Posterior vena cava (tissue), 2 donors: ENCODE measurements at places on chromosomes 3 and 15. TPM values are rescaled to one million over a fixed set of nuclear protein-coding genes. Genes with fewer than 3 reads are reported as not detected.

CELF6 gene
- 0.76 TPM for total RNA-seq

EAF2 gene
- 7.9 TPM for total RNA-seq

LDHAL6B gene
- not detected for total RNA-seq

CCDC13 gene
- 2.7 TPM for total RNA-seq

GPR156 gene
- 0.71 TPM for total RNA-seq

GP5 gene
- total RNA-seq: 0.09 TPM

RTP3 gene
- total RNA-seq: not detected

CHL1 gene
- total RNA-seq: 4.9 TPM

ISL2 gene
- not detected for total RNA-seq

NMD3 gene
- total RNA-seq: 50.0 TPM

FRMD4B gene
- total RNA-seq: 21.5 TPM

COL6A5 gene
- not detected for total RNA-seq

GOLGA6L9 gene
- 2.0 TPM for total RNA-seq

COMMD4 gene
- total RNA-seq: 29.0 TPM

CPLX3 gene
- total RNA-seq: not detected

UBL7 gene
- 25.9 TPM for total RNA-seq

DCUN1D1 gene
- 52.3 TPM for total RNA-seq

SV2B gene
- total RNA-seq: 3.4 TPM

LMAN1L gene
- total RNA-seq: not detected

KLHL40 gene
- total RNA-seq: not detected

FOXB1 gene
- total RNA-seq: not detected

EPHB1 gene
- total RNA-seq: 3.7 TPM

PAK2 gene
- 39.7 TPM for total RNA-seq

SLC9A9 gene
- total RNA-seq: 20.5 TPM

INKA1 gene
- total RNA-seq: 5.6 TPM

CD86 gene
- total RNA-seq: 5.0 TPM

CLDN1 gene
- total RNA-seq: 0.46 TPM

RMDN3 gene
- 23.6 TPM for total RNA-seq

IMPG2 gene
- 0.65 TPM for total RNA-seq

PSMD2 gene
- total RNA-seq: 163 TPM

UACA gene
- total RNA-seq: 86.6 TPM

CAMK2N2 gene
- not detected for total RNA-seq

PP2D1 gene
- not detected for total RNA-seq

ZNF660 gene
- total RNA-seq: 7.7 TPM

PIGBOS1 gene
- total RNA-seq: 8.7 TPM

SMAD3 gene
- total RNA-seq: 56.3 TPM

SAMMSON gene
- total RNA-seq: 0.28 TPM

NR1I2 gene
- not detected for total RNA-seq
